ENCODE measurements at places on chromosomes 1 and 21. TPM values are rescaled to one million over a fixed set of nuclear protein-coding genes. Genes with fewer than 3 reads are reported as not detected.

DNA sequence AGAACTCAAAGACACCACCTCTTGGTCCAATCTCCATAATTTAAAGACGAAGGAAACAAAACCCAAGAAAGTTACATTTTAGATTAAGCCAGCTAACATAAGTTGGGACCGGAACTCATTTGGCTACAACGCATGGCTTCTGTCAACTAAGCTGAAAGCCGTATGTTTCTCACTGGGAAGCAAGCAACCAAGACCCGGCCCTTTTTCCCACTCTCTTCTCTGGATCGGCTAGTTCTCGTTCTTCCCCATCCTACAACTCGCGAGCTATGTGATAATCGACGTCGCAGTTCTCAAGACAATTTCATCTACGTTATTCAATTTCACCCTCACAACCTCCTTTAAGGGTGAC is 601 bp downstream of the CCT8 start:
- DNase-seq = peak; percentile 9

GRCh38 chr1:204684571-204685235 is 835 bp downstream of the LRRN2 start:
- DNase-seq = no peak

GRCh38 chr1:69328186-69328585 is 239.5 kb upstream of the LRRC7 start:
- no peak for DNase-seq

DNA sequence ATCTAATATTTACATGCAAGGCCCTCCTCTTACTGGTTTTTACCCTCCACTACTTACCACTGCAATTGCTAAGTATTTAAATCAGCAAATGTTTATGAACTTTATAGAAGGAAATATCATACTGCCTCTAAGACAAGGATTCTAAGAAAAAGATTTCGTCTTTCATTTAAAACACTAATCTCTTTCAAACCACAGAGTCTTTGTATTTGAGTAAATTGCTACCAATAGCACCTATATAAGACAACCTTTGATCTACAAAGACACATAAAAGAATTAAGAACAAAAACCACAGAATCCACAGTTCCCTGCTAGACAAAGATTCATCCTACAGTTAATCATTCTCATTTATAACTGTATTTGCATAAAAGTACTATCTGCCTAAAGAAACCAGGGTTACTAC is 37.6 kb downstream of the RNF115 start:
- DNase-seq = no peak

Gene CELA2B
- not detected for total RNA-seq
